ENCODE measurements at places on chromosomes 3 and 15.

DNA sequence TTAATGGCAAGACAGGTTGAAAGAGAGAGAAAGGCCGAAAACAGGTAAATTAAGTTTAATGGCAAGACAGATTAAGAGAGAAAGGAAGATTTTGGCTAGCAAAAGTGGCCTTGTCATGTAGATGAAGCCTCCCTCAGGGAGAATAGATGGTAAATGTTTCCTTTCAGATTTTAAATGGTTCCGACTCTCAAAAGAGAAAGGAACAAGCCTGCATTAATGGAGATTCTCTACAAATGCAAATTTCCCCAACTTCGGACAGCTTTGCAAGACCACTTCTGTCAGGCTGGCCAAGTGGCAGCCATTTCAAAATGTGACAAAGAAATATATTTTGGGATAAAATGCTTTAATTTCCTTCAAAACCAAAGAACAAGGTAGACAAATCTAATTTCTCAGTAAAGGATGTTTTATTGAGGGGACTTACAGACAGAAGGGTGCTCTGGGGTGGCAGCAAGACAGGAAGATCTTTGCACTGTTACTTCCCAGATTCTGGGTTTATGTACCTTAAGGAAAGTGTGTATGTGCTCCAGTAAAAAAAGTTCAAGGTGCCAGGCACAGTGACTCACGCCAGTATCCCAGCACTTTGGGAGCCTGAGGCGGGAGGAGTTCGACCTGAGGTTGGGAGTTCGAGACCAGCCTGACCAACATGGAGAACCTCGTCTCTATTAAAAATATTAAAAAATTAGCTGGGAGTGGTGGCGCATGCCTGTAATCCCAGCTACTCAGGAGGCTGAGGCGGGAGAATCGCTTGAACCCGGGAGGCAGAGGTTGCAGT, 626.3 kb upstream of the NAALADL2 start:
- DNase-seq, result no peak

DNA sequence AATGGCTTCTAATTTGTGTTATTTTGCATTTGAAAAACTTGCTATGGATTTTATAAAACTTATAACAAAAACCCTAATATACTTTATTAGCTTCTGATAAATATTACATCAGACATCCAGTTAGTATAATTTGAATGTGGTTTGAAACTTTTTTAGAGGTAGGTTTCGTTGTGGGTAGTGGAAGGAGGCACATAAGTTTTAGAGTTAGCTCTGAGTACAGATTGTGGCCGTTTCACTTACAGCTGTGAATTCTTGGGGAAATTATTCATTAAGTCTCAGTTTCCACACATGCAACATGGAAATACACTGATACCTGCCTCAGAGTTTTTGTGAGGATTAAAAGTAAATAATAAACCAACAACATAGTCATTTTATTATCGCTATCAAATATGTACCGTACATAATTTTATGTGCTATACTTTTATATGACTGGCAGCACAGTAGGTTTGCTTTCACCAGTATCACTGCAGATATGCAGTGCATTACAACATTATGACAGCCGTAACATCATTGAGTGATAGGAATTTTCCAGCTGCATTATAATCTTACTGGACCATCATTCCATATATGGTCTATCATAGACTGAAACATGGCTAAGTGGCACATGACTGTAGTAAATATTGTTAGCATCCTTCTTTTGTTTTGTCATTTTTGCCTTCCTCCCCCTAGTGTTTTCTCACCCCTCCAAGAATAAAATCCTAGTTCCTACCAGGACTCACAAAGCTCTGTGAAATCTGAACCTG, 175.6 kb downstream of the AKAP13 start:
- DNase-seq, result no peak

DNA sequence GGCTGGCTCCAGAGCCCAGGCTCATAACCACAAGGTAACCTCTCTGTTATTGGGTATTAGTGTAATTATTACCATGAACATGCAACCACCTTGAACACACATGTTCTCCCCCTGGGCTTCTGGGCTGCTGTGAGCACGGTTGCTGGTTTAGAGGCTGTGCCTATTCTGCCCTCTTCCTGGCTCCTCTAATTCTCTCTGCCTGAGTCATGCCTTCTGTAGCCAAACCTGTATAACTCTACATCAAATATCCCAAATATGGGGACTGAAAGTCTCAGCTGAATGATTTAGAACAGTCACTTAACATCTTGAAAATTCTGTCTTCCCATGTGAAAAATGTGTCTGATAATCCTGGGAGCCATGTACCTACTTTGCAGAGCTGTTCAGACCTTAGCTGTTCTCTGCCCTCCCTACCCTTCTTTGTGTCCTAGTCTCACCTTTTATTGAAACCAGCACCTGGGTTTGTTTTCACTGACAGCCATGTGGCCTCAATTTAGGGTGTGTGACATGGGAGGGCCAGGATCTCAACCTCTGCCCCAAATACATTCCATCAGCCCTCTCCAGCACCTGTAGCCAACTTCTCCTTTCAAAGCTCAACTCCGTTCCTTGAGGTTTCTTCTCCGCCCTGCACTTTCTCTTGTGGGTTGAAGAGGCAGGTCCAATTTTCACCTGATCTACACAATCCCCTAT, 60.7 kb downstream of the PDZRN3 start:
- DNase-seq, result no peak

- DNase-seq, result no peak
Observed at GRCh38 chr3:41523897-41524296, 324.6 kb downstream of the CTNNB1 start.

DNA sequence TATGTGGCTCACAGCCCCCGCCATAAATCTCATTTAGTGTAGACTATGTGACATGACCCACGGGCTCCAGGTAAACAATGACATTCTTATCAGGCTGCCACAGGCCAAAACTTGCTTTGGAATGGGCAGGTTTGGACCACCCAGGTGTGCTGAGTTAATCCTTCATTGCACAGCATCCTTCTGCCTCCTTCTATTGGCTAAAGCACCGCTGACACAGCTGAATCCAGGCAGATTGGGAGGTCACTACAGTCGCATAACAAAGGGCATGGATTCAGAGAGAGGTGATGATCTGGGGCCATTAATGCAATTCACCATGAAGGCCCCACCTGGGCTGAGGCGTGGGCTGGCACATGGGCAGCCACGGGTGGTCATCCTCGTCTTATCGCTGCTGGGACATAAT, 47.8 kb upstream of the GALNT15 start:
- no peak for DNase-seq

DNA sequence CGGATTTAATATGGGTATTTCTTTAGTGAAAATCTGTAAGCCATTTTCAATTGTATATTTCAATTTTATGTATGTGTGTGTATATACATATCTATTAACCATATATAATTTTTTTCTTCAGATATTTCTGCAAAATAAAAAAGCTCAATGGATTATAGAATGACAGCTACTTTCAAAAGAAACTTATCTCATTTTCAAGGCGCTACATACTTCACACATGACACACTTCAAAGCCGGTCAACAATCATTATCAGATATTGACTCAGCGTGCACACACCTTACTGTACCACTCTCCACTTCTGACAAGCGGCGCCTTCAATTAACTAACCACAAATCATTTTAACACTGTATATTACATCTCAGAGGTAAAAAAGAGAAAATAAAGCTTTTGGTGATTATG, 39.6 kb downstream of the ATP13A3 start:
- no peak for DNase-seq

GRCh38 chr3:113212150-113212843, 940 bp downstream of the BOC start:
- no peak for DNase-seq

DNA sequence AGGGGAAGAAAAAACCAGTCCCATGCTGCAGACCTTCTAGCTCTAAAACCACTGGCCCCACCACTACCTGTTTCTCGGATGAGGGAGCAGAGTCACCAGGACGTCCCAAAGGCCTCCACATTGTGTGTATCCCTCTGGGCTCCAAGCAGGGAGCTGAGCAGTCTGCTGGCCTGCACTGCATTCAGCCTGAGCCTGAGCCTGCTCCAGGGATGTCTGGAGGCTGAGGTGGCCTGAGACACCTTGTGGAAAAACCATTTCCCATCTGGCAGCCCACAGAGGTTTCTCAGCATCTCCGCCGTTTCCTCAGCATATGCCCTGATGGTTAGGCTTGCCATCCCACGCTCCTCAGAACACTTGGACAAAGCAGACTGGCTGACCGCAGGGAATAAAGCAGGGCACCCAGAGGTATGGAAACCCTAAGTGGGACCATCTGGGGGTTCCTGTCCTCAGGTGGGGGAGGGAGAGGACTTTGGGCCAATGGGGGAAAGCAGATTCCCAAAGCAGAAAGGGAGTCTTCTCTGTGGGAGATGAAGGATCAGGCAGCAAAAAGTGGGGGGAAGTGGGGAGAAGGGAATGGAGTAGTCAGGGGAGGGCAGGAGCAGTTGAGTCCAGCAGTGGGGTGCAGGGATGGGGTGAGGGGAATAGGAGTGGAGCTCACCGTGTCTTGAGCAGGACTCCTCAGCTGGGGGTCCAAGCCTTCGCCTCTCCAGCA, at the start of gene CILP:
Gene CILP, minus strand, starts transcription at position 704 of the 712 bp plus-strand sequence. CDS start 1,718 bp downstream, outside the sequence.
- DNase-seq, result no peak

DNA sequence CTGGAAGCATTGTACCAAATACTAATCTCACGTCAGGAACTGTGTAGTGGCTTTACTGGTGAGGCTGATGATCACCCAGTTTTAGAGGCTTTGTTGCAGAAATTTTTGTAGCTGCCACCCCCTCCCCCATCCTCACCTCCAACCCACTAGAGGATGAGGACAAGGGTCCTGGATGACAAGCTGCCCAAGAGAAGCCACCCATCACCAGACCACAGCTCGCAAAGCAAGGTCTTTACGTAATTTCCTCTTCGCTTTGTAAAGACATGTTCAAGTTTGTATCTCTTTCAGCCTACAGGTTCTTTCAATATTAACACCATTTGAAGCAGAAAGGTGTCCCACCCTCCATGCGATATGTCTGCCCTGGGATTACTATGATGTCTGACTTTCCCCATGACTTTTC, 74.2 kb downstream of the LDHAL6B start:
- no peak for DNase-seq

DNA sequence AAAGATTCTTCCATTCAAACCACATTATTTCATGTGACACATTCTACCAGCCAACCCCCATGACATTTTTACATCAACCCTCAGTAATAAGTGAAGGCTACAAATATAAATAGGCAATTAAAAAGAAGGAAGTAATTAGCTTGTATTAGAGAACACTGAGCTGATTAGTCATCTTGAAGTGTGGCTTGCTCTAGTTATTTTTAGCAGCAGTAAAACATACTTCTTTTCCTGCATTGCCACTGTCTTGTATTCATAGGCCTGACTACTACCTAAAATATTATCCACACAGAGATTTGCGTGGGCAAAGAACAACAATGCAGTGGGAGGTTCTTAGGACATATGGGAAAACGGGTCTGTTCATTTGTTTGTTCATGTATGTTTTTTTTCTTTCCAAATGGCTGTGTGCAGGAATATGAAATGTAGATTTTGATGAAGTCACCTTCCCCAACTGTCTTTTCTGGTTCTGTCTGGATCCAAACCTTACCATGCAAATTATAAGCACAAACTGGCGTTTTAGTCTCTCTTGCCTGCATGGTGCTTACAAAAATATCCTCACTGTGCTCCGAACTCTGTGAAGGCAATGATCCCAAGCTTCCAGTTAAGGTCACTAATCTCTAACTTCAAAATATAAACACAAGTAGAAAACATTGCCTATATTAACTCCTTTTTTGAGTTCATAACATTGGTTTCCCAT, 31.5 kb upstream of the TM4SF4 start:
- DNase-seq, result no peak

DNA sequence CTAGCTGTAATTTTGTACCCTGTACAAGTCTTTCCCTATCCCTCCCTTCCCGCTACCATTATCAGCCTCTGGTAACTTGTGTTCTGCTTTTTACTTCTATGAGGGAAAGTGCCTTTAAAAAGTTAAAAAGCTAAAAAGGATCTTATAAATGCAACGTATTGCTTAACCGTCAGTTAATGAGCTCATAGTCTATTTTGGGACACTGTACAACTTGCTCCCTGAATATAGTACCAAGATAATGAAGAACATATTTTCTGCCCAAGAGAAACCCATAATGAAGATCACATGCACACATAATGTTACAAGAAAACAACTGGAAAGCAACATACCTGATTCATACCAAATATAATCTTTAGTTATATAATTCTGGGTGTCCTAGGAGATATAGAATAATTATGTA, 22.6 kb downstream of the ZIC1 start:
- DNase-seq, result no peak

DNA sequence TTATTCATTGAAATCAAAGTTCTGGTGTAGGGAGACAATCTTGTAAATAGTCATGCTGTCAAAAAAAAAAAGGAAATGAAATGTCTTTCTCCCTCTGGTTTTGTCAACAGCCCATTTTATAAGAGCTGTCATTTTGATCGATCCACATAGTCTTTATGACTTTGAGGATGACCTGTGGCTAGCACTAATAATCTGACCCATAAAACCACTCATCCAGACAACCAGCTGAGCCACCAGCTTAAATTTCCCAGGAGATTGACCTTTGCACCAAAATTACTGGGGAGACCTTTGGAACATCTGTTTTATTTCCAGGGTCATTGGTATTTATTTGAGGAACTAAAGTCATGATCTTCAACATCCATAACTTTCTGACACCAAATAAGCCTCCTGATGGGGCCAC, 98.5 kb upstream of the MME start:
- DNase-seq, result no peak

GRCh38 chr3:22959593-22959992, 243.5 kb upstream of the UBE2E2 start:
- DNase-seq, result no peak

GRCh38 chr15:69027976-69028518, 13.6 kb downstream of the NOX5 start:
- no peak for DNase-seq

- no peak for DNase-seq
Observed at GRCh38 chr15:99408236-99409096, 157.2 kb downstream of the LRRC28 start.

- DNase-seq, result no peak
Observed at GRCh38 chr3:72613871-72614270, 234.4 kb downstream of the SHQ1 start.

DNA sequence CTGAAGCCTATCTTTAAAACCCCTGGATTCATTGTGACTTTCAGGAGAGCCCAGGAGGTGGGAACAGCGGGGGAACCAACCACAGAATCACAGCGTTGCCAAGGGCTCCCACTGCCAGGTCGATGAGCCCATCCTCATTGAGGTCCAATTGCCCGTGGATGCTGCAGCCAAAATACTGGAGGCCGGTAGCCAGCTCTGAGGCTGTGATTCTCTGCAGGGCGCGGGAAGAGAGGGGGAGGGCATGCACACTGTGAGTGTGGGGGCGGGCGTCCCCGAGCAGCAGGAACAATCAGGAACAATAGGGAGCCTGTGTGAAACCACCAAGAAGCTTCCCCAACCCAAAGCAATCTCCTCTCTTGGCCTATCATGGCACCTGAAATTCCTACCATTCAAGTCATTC, 53.4 kb downstream of the FEM1B start:
- DNase-seq, result no peak

- no peak for DNase-seq
Observed at GRCh38 chr3:158350971-158351370, 220.0 kb upstream of the MLF1 start.

- no peak for DNase-seq
Observed at GRCh38 chr15:42066764-42067415, 27.5 kb downstream of the PLA2G4D start.

Data from activated CD8-positive, alpha-beta memory T cell treated with anti-CD3 and anti-CD28 coated beads for 4 hours (primary cell).